ENCODE measurements at places on chromosomes 7 and 10. TPM values are rescaled to one million over a fixed set of nuclear protein-coding genes. Genes with fewer than 3 reads are reported as not detected.

GRCh38 chr7:6246251-6246917 is 26.0 kb downstream of the CYTH3 start:
- DNase-seq: no peak

DNA sequence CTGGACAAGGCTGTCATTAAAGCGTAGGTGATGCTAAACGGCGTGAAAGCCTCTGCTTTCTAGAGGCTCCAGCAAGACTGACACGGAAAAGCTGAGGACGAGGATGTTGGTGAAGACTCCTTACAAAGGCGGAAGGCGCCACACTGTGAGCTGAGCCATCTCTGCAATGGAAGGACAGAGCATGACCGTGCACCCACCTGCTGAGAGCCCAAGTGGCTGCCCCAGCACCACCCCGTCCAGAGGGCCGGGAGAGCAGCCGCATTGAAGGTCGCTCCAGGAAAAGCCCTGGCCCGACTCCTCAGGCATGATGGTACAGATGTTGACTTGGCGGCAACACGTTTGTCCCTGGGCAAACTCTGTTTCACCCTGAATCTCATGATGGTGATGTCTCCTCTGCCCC is 492.7 kb downstream of the DNAJB6 start:
- DNase-seq: no peak

GRCh38 chr7:81484261-81484660 is 285.6 kb downstream of the HGF start:
- DNase-seq: peak; percentile 68

DNA sequence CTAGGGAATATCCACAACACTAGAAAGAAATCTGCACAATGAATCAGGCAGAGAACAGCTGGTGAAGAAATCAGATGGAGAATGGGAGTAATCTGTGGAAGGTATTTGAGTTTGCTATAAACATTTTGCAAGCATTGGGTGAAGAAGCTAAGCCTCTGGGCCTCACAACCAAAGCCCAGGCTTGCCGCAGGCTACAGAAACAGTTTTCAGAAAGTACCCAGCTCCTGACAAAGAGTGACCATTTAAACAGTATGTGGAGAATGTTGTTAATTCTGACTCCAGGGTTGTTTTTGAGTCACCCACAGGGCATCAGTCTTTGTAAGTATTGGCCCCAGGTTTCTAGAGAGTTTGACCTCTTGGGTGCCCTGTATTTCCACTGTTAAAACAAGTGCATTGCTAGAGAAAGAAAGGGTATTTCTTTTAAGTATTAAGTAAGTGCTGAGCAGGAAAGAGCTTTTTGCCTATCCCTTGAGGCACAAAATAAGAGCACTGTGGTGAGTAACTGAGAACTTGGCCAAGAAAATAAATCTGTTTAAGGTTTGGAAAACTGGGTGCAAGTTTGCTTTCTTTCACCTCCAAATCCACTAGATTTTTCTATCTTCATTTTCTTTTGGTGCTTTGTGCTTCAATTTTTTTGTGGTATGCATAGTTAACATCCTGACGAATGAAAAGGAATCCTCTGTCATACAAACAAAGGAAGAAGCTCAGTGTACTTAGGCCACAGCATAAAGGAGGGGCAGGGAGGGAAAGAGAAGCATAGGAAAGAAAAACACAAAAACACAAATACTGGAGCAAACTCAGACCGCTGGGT is 691.8 kb downstream of the SUGCT start:
- no peak for DNase-seq

DNA sequence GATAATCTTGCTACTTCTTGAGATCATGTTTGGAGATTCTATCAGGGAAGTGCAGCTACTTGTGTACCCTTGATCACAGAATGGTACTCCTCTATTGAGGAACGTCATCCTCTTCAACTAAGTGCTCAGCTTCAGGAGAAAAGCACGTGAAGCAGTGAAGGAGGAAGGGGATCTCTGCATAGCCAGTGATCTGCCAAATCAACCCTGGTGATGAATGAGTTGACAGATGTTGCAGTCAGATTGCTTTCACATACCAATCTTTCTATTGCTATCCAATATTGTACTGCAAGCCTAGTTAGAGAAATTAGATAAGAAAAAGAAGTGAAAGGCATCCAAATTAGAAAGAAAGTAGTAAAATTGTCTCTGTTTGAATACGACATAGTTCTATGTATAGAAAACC is 309.4 kb downstream of the TWIST1 start:
- no peak for DNase-seq

- DNase-seq: no peak
These were observed 23.9 kb upstream of the SPAM1 start for GRCh38 chr7:123901101-123901500.

GRCh38 chr7:80175744-80176143 is 41.1 kb downstream of the GNAI1 start:
- no peak for DNase-seq

HUS1 gene
- 23.8 TPM for total RNA-seq

CPA2 gene
- total RNA-seq: not detected

OPALIN gene
- not detected for total RNA-seq
